ENCODE measurements at places on chromosomes 3 and 15.
A peak's percentile ranks its signal among the peaks of the same experiment; 100 is the strongest.

- DNase-seq, result peak; percentile 11
These were observed 20.2 kb upstream of the BTLA start for GRCh38 chr3:112519424-112520001.

GRCh38 chr3:141894524-141895176 is 18.2 kb downstream of the ATP1B3 start:
- DNase-seq, result no peak

DNA sequence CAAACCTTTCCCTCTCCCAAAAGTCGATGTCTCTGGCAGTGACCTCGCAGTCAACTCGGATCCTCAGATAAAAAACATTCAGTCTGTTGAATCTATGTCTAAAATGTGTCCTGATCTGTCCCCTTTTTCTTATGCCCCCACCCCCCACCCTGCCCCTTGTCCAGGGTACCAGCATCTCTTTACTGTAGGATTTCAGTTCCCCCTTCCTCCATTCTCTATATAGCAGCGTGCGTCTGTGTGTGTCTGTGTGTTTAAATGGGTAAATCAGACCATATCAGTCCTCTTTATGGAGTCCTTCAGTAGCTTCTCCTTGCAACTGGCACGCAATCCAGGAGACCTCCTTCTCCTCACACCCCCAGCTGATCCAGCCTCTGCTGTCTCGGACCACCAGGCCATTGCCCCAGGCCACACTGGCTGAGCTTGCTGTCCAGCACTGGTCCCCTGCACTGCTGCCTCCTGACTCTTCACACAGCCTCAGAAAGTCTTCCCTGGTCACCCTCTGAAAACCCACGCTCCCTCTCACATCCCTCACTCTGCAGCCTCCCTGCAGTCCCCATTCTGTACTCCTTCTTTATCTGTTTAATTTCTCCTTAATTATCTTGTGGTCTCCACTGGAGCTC is 1.5 kb downstream of the LRRK1 start:
- no peak for DNase-seq

GRCh38 chr3:56919797-56920195 is 118.0 kb upstream of the ARHGEF3 start:
- no peak for DNase-seq

- DNase-seq, result no peak
These were observed 54.3 kb downstream of the GSK3B start for GRCh38 chr3:120039642-120040610.

- peak; percentile 46 for DNase-seq
These were observed 2.8 kb downstream of the ADAMTS17 start for GRCh38 chr15:100338971-100339444.

GRCh38 chr3:134846911-134847317 is 51.9 kb downstream of the EPHB1 start:
- no peak for DNase-seq

DNA sequence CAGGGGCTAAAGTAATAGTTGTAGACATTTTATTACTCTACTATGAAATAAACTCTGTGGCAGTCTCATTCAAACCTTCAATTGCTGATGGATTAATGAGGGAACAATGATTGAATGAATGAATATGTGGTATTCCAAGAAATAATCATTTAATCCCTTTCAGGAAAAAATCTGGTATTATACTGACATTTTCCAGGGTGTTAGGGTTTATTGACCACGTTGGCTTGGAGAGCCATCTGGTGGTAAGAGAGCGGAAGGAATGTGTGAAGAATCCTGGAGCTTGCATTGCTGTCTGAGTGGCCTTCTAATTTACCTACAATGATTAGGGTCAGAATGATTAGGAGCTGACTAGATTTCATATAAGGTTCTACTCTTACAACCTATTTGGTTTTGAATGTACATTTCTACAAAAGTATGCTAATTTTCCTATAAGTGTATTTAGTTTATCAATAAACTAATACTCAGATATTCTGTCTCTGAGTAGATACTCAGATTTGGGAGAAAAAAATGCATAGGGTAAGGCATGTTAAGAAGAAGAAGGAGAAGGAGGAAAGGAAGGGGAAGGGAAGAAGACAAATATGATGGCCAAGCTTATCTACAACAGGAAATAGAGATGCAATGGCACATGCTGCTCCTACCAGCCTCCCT is 249.9 kb downstream of the ROBO1 start:
- no peak for DNase-seq

DNA sequence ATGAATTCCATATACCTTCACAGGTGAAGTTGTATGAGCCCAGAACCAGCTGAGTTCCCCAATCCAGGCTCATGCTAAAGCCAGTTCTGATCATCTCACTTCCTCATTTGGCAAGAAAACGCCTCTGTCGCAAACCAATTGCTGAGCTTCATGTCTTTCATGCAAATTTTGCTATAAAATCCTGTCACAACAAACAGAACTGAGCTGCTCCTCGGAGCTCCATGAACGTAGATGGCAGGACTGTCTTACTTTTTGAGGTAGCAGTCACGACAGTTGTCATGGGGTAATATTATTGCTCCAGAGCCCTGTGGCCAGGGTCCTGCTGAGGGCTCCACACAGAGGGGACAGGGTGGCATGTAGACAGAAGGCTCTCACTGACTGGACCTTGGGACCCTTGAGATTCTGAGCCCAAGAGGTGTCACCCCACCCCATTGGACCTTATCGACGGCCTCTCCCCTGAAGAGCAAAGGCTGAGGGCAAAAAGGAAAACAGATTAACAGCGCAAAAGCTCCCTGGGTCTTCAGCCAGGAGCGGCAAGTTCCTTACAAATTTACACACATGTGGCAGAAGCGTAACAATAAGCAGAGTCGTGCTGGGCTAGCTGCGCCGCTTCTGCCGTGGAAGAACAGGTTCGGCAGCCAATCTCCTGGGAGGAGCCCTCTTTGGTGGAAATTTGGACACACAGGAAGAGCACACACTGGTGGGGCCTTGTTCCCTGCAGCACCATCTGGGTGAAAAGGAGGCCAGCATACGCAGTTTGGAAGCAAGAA is 249.2 kb downstream of the OPA1 start:
- no peak for DNase-seq

GRCh38 chr3:176796371-176796770 is 400.9 kb downstream of the TBL1XR1 start:
- DNase-seq, result no peak

- no peak for DNase-seq
These were observed 715.6 kb downstream of the ROBO1 start for GRCh38 chr3:79052054-79052681.

DNA sequence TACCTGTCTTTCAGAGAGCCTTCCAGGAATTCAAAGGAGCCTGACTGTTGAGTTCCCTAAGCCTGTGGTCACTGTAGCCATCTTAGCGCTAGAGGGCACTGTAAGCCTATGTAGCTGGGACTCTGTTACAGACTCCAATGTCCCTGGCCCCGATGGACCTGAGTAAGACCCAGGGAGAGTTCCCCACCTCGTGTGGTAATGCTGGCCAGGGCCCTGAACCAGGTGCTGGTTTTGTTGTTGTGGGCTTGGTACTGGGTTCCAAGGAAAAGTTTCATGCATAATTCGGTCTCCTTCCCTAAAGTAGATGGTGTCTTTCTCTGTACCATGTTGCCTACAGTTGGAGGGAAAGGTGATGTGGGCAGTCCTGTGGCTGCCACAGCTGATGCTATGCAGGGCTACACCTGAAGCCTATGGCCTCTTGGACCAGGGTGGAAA is 32.4 kb downstream of the CDAN1 start:
- DNase-seq, result peak; percentile 15

DNA sequence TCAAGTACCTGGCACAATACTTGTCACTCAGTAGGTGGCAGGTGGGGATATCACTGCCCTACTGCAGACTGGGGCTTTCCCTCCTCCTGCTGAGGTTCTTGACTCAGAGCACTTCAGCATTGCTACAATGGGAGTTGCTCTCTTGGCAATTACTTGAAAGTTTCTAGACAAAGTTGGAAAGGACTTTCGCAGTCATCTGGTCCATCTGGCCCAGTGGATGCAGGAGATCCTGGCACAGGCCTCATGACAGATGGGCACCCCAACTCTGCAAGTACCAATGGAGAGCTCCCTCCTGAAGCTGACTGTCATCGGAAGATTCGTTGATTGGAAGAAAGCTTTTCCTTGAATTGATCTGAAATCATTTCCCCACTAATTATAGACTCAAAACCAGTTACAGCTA is 19.2 kb upstream of the IGF2BP2 start:
- DNase-seq, result no peak

- DNase-seq, result no peak
These were observed 36.8 kb downstream of the SNTN start for GRCh38 chr3:63689285-63689684.

DNA sequence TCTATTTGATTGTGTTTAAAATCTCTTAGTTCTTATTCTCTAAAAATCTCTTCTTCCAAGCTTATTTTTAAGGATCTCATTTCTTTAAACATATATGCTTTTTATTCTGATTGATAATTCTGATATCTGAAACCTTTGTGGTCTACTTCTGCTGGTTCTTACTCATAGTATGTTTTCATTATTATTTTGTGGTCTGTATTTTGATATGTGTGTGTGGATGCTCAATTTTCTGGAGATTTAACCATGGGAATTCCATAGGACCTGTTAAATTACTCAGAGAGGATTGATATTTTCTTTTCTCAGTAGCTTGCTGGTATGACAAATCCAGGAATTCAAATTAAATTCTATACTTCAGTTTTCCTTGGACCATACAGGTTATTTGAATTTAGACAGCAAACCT is 14.7 kb upstream of the HHLA2 start:
- no peak for DNase-seq

- no peak for DNase-seq
These were observed 57.8 kb downstream of the WNT7A start for GRCh38 chr3:13822042-13822441.

All from stimulated activated naive CD4-positive, alpha-beta T cell (primary cell).